Effector memory CD8-positive, alpha-beta T cell (primary cell): ENCODE measurements at places on chromosomes 7 and 10.

DNA sequence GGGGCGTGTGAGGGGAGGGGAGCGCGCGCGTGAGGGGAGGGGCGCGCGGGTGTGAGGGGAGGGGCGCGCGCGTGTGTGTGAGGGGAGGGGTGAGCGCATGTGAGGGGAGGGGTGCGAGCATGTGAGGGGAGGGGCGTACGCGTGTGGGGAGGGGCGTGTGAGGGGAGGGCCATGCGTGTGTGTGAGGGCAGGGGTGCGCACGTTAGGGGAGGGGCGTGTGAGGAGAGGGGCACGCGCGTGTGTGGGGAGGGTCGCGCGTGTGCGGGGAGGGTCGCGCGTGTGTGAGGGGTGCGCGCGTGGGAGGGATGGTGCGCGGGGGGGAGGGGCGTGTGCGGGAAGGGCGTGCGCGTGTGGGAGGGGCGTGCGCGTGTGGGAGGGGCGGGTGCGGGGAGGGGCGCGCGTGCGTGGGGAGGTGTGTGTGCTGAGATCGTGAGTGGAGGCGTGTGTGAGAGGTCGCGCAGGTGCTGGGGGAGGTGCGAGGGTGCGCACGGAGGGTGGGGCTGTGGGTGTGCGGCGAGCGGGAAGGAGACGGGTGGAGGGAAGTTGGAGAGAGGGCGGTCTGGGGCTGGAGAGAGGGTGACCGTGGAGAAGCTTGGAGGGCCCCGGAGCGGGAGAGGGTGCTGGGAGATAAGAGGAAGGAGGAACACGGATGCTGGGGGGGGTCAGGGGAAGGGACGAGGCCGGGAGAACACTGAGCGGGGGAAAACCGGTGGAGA is 19.7 kb downstream of the MXI1 start:
- H3K36me3 ChIP-seq, result peaks cover 12% of the 10 kb centered on the region
- H3K27me3 ChIP-seq, result peaks cover 6% of the 10 kb centered on the region
- H3K4me3 ChIP-seq, result peak overlapping the region; percentile 96
- peaks cover 17% of the 10 kb centered on the region for H3K4me1 ChIP-seq
- H3K27ac ChIP-seq, result peak overlapping the region; percentile 83
- DNase-seq, result peak; percentile 43

- no peak overlapping the region for H3K4me3 ChIP-seq
- no peaks in the 10 kb centered on the region for H3K4me1 ChIP-seq
Observed at GRCh38 chr7:11607686-11608085, 224.3 kb downstream of the THSD7A start.

- no peaks in the 10 kb centered on the region for H3K4me1 ChIP-seq
- H3K36me3 ChIP-seq, result no peaks in the 10 kb centered on the region
- H3K27ac ChIP-seq, result no peak overlapping the region
- peaks cover 13% of the 10 kb centered on the region for H3K27me3 ChIP-seq
- no peak for DNase-seq
Observed at GRCh38 chr7:112058686-112059085, 147.5 kb downstream of the DOCK4 start.

DNA sequence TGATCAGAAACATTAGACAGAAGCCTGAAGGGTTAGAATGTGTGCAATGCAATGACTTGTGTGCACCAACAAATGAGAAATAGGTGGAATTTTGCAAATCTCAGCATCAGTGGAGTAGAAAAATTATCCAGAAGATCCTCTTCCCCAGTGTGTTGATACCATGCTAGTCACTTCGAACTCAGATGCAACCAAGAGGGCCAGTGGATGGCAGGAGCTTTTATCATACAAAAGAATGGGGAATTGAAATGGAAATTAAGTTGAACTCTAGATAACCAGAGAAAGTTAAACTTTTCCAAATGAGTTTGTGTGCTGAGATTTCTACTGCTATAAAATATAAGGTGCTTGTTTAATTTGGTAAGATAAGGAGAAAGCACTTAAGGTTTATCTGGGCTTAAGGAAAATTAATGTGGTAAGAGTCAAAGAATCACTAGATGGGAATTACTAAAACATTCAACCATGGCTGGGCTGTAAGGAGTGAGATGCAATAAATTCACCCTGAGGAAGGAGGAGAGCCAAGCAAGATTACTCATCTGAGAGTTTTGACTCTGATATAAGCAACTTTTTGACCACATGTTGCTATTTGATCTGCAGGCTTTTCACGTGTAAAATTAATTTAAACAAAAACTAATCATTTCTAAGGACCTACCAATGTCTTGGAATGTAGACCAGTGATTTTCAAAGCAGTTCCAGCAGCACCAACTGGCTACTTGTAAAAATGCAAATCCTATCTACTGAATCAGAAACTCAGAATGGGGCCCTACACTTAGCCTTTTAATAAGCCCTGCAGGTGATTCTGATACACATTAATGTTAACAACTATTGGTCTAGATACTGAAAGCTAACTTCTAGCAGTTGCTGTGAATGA is 113.2 kb downstream of the CDC14C start:
- no peak for DNase-seq
- H3K27ac ChIP-seq, result no peak overlapping the region
- no peaks in the 10 kb centered on the region for H3K4me1 ChIP-seq
- H3K4me3 ChIP-seq, result no peak overlapping the region

GRCh38 chr10:100600218-100600617 is 64.5 kb downstream of the HIF1AN start:
- H3K36me3 ChIP-seq, result no peaks in the 10 kb centered on the region
- no peak overlapping the region for H3K27ac ChIP-seq
- no peaks in the 10 kb centered on the region for H3K4me1 ChIP-seq
- peaks cover 39% of the 10 kb centered on the region for H3K27me3 ChIP-seq
- H3K4me3 ChIP-seq, result no peak overlapping the region

- peaks cover 48% of the 10 kb centered on the region for H3K36me3 ChIP-seq
- H3K4me1 ChIP-seq, result peaks cover 2% of the 10 kb centered on the region
- H3K27ac ChIP-seq, result no peak overlapping the region
- no peak overlapping the region for H3K4me3 ChIP-seq
- H3K27me3 ChIP-seq, result no peaks in the 10 kb centered on the region
Observed at GRCh38 chr10:130160775-130161174, 24.6 kb downstream of the GLRX3 start.

- no peaks in the 10 kb centered on the region for H3K36me3 ChIP-seq
- no peak overlapping the region for H3K27ac ChIP-seq
- DNase-seq, result no peak
- no peaks in the 10 kb centered on the region for H3K4me1 ChIP-seq
Observed at GRCh38 chr10:1374511-1375345, 318.5 kb downstream of the WDR37 start.

GRCh38 chr7:83520726-83521125 is 128.2 kb downstream of the SEMA3E start:
- H3K27me3 ChIP-seq, result no peaks in the 10 kb centered on the region
- H3K4me1 ChIP-seq, result no peaks in the 10 kb centered on the region
- no peak overlapping the region for H3K27ac ChIP-seq

DNA sequence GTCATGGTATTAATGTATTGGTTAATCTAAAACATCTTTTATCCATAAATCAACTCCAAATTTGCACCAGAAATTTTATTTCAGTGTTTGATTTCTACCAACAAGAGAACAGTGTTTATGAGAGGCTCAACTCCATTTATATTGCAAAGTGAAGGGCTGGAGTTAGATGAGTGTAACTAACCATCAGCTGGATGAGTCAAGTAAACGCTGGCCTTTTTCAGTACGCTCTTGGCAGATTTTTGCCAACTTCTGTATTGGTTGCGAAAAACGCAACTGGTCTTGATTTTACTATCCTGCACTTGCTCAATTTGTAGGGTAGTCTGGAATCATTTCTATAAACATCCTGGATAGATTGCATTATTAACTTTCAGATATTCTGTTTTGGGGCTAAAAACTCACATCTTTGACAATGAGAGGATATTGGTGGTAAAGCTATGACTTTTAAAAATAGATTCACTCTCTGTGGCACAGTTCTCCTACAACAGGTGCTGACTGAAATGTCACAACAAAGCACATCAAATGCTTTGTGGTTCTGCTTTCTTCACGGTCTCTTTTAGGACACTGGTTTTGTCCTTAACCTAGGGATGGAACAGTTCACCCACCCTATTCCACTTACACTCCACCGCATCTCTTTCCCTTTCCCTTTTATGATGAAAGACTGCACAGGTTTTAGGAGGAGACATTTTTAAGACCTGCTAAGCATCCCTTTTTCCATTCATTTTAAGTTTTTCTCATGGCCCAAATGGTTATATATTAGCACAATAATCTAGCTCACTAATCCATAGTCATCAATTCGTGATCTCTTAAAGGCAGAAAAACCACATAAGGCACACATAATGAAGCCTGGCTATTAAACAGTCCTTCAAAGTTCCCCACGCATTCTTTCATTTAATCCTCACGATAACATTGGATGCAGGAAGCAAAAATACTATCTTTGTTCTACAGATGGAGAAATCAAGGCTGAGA is 12.8 kb downstream of the CACNA2D1 start:
- no peak overlapping the region for H3K27ac ChIP-seq
- no peaks in the 10 kb centered on the region for H3K27me3 ChIP-seq
- H3K4me1 ChIP-seq, result no peaks in the 10 kb centered on the region
- H3K36me3 ChIP-seq, result no peaks in the 10 kb centered on the region
- no peak overlapping the region for H3K4me3 ChIP-seq
- DNase-seq, result no peak

GRCh38 chr10:97757471-97757870 is 14.3 kb downstream of the SFRP5 start:
- no peak overlapping the region for H3K27ac ChIP-seq
- peaks cover 6% of the 10 kb centered on the region for H3K4me1 ChIP-seq
- peaks cover 73% of the 10 kb centered on the region for H3K36me3 ChIP-seq
- H3K27me3 ChIP-seq, result no peaks in the 10 kb centered on the region
- no peak for DNase-seq
- H3K4me3 ChIP-seq, result no peak overlapping the region

- H3K4me1 ChIP-seq, result no peaks in the 10 kb centered on the region
- H3K36me3 ChIP-seq, result no peaks in the 10 kb centered on the region
- DNase-seq, result no peak
- H3K27me3 ChIP-seq, result peaks cover 29% of the 10 kb centered on the region
- H3K27ac ChIP-seq, result no peak overlapping the region
Observed at GRCh38 chr7:138934367-138934766, 46.8 kb downstream of the KIAA1549 start.

GRCh38 chr7:47786557-47787248 is 161.6 kb downstream of the PKD1L1 start:
- no peaks in the 10 kb centered on the region for H3K36me3 ChIP-seq
- H3K4me3 ChIP-seq, result no peak overlapping the region
- no peak for DNase-seq
- H3K4me1 ChIP-seq, result no peaks in the 10 kb centered on the region

GRCh38 chr7:40733114-40733513 is 598.3 kb downstream of the SUGCT start:
- H3K27me3 ChIP-seq, result no peaks in the 10 kb centered on the region
- no peak for DNase-seq

GRCh38 chr7:21903020-21903786 is 42.5 kb downstream of the CDCA7L start:
- peaks cover 7% of the 10 kb centered on the region for H3K4me1 ChIP-seq
- H3K36me3 ChIP-seq, result no peaks in the 10 kb centered on the region
- no peak for DNase-seq
- no peak overlapping the region for H3K27ac ChIP-seq
- no peaks in the 10 kb centered on the region for H3K27me3 ChIP-seq
- no peak overlapping the region for H3K4me3 ChIP-seq

DNA sequence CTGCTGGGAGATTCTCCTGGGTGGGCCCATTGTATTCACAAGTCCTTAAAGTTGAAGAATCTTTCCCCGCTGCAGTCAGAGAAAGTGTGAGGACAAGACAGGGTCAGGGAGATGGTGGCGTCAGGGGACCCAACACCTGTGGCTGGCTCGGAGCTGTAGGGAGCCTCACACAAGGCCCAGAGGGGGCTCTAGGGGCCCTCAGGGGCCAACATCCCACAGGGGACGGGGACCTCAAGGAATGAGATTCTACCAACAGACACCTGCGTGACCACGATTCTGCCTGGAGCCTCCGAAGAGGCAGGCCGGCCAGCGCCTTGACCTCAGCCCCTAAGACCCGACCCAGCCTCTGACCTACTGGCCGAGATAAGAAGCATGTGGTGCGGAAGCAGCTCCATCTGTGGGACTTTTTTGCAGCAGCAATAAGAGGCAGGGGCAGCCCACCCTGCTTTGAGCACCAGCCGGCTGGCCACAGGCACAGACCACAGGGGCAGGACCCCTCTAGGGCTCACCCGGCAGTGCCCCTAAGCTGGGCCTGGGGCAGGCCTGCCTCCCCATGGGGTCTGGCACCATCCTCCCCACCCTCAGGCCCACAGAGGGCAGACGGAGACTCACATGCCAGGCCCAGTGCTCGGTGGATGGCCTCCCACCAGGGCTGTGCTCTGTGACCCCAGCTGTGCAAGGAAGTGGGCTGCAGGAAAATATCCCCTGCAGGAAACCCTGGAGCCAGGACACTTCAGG is 13.2 kb downstream of the RASGEF1A start:
- H3K4me3 ChIP-seq, result peak overlapping the region; percentile 35
- H3K27ac ChIP-seq, result peak overlapping the region; percentile 55
- H3K4me1 ChIP-seq, result peaks cover 51% of the 10 kb centered on the region
- DNase-seq, result no peak
- H3K36me3 ChIP-seq, result peaks cover 4% of the 10 kb centered on the region

DNA sequence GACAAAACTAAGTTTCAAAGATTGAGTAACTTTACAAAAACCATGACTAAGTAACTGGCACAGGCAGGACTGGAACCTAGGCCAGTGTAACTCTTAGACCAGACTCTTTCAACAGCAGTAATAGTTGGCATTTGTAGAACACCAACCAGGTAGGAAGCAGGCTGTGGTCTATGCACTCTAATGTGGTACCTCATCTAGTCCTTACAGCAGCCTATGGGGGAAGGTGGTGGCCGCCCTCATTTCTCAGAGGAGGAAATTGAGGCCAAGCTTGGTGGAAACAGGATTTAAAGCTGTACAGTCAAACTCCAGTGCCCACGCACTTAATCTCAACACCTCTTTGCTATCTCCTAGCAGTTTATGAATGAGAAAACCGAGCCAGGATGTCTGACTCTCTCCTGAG is 165.4 kb upstream of the LRGUK start:
- H3K27me3 ChIP-seq, result no peaks in the 10 kb centered on the region
- H3K27ac ChIP-seq, result no peak overlapping the region
- H3K36me3 ChIP-seq, result no peaks in the 10 kb centered on the region
- H3K4me3 ChIP-seq, result no peak overlapping the region
- DNase-seq, result no peak

DNA sequence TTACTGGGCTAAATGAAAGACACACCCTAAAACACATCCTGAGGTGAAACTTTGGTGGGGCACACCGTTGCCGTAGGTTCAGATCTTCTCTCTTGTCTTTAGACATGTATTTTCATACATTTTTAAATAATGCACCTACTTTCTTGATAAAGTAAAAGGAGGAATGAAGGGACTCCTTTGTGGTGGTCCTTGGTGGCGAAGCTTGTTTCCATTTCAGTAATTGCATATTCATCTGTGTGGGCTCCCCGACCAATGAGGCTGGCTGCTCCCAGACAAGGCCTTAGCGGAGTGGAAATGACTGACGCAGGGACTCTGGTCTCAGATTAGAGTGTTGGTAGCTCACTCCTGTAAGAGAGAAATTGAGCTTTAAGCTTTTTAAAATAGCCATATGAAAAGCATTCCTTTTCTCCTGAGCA is 815 bp downstream of the CCSER2 start:
- peaks cover 37% of the 10 kb centered on the region for H3K4me1 ChIP-seq
- peak; percentile 44 for DNase-seq
- peaks cover 39% of the 10 kb centered on the region for H3K36me3 ChIP-seq
- H3K27me3 ChIP-seq, result no peaks in the 10 kb centered on the region
